ENCODE measurements at places on chromosomes 12 and 14.

- no peak for DNase-seq
These were observed 12.3 kb upstream of the PARP11 start for GRCh38 chr12:3885277-3886094.

DNA sequence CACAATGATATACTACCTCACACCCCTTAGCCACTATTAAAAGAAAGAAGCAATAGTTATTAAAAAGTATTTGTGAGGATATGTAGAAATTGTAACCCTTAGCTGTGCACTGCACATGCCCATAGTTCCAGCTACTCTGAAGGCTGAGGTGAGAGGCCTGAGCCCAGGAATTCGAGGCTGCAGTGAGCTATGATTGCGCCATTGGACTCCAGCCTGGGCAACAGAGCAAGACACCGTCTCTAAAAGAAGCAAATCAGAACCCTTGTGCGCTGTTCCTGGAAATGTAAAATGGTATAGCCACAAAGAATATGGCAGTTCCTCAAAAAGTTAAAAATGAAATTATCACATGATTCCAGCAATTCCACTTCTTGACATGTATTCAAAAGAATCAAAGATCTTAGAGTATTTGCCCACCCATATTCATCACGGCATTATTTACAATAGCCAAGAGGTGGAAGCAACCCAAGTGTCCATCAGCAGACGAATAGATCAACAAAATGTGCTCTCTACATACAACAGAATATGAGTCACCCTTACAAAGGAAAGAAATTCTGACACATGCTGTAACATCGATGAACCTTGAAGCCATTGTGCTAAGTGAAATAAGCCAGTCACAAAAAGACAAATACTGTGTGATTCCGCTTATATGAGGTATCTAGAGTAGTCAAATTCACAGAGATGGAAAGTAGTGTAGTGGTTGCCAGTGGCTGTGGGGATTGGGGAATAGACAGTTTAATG lies 23.7 kb upstream of the YLPM1 start:
- DNase-seq: no peak

GRCh38 chr14:70237710-70238109 lies 49.0 kb upstream of the SLC8A3 start:
- DNase-seq: no peak

- no peak for DNase-seq
These were observed 389.6 kb upstream of the DDHD1 start for GRCh38 chr14:53542732-53543131.

- no peak for DNase-seq
These were observed 208.6 kb downstream of the BTG1 start for GRCh38 chr12:91937009-91937408.

- DNase-seq: no peak
These were observed 35.3 kb upstream of the STRAP start for GRCh38 chr12:15846887-15847286.

GRCh38 chr14:28300356-28300755 lies 466.2 kb upstream of the FOXG1 start:
- no peak for DNase-seq

GRCh38 chr14:75459099-75459741 lies 31.4 kb downstream of the JDP2 start:
- no peak for DNase-seq

DNA sequence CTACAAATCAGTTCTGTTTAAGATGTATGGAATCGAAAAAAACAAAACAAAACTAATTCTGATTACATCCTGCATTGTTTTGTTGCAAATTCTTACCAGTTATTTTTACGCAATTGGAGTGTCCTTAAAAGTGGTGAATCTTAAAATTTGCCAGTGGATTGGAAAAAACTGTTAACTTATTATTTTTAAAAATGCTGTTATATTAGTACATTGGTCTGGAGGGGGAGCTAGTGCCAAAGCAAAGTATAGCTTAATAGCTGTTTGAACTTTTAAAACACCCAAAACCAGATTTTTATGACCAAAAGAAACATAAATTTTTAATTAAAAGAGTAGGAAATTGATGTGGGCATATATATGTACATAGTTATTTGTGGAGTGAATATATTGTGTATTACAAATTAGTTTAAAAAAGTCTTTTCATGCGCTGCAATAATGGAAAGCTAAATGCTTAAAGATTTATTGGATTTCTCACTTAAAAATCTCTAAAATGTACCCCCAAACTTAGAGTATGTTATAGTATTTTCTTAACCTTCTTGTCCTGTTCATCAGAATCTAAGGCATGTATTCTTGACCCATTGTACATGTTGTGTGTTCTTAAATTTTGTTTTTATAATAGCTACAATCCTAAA lies 2.5 kb downstream of the FUT8 start:
- DNase-seq: peak; percentile 26

DNA sequence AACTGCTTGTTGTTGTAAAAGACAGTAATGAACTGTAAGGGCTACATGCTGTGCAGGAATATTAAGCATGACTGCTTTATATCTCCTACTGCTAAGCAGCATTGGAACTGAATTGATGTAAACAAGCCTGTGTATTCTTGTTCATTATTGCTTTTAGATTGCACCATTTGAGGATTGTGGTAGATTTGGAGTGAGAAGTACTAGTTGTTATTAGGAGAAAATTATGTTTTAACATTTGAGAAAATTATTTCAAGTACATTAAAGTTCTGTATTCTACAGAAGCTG lies 212.7 kb downstream of the ERC1 start:
- no peak for DNase-seq

DNA sequence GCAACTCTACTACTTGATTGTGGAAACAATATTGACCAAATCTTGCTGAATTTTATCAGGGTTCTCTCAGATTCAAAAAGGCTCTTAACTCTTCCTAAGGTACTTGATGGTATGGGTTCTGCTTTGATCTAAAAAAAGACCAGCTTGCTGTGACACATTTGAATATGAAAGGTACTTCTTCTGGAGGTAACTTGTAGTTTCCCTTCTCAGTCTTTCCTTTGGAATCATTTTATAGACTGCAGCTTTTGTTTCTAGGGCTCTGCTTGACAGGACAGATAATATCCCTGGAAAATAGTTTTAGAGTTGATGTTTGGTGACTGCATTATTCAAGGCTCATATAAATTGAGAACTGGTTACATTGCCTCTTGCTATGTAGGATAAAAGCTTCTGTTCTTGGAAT lies 251.9 kb downstream of the FUT8 start:
- no peak for DNase-seq

GRCh38 chr12:52942901-52943181 lies 6.1 kb upstream of the KRT18 start:
- DNase-seq: no peak

All from germinal center (tissue), 1 donor.